ENCODE measurements at places on chromosomes 2 and 18. TPM values are rescaled to one million over a fixed set of nuclear protein-coding genes. Genes with fewer than 3 reads are reported as not detected.

The RNF144A gene
- total RNA-seq: 12.2 TPM

The ZAP70 gene
- total RNA-seq: 0.34 TPM

The UXS1 gene
- total RNA-seq: 16.0 TPM

The CPS1 gene
- total RNA-seq: 0.22 TPM

The ANKRD30B gene
- under 0.01 TPM for total RNA-seq

The CD8B2 gene
- not detected for total RNA-seq

The FAM98A gene
- 18.6 TPM for total RNA-seq

The CAPN13 gene
- total RNA-seq: not detected

The TRABD2A gene
- total RNA-seq: 0.17 TPM

The PTGR3 gene
- 13.2 TPM for total RNA-seq

The GPR39 gene
- not detected for total RNA-seq

The NIFK gene
- total RNA-seq: 40.0 TPM

The ATP8B1 gene
- total RNA-seq: 31.9 TPM

The TEKT4 gene
- total RNA-seq: not detected

The SERPINB13 gene
- total RNA-seq: not detected

The RGPD3 gene
- total RNA-seq: 0.17 TPM

The CDC42EP3 gene
- 5.1 TPM for total RNA-seq

The NYAP2 gene
- total RNA-seq: not detected

The TTC31 gene
- total RNA-seq: 8.3 TPM

The GRP gene
- total RNA-seq: not detected

The GATA6 gene
- total RNA-seq: 0.17 TPM

The TTN gene
- 3.4 TPM for total RNA-seq

The OTOS gene
- not detected for total RNA-seq

The BARD1 gene
- 15.4 TPM for total RNA-seq

The HOXD9 gene
- total RNA-seq: 17.0 TPM

The PCARE gene
- total RNA-seq: not detected

The LOXHD1 gene
- 0.26 TPM for total RNA-seq

The GRB14 gene
- total RNA-seq: 0.34 TPM

The C1GALT1C1L gene
- 0.09 TPM for total RNA-seq

The CNTNAP5 gene
- total RNA-seq: under 0.01 TPM

The FIGLA gene
- total RNA-seq: not detected

The TMEM17 gene
- total RNA-seq: 2.1 TPM

The ANTXR1 gene
- total RNA-seq: 0.52 TPM

The SPATA3 gene
- total RNA-seq: not detected

The PTH2R gene
- under 0.01 TPM for total RNA-seq

The OSR1 gene
- total RNA-seq: 1.5 TPM

The SERPINB10 gene
- total RNA-seq: not detected

The CFAP221 gene
- total RNA-seq: not detected

The SLC5A7 gene
- total RNA-seq: not detected

The VIL1 gene
- not detected for total RNA-seq

The COL6A3 gene
- total RNA-seq: 35.2 TPM

The LDLRAD4 gene
- 13.4 TPM for total RNA-seq

The PROKR1 gene
- total RNA-seq: not detected

The TANC1 gene
- 66.3 TPM for total RNA-seq

The LRRTM1 gene
- not detected for total RNA-seq

The MAPK4 gene
- not detected for total RNA-seq

The REG3A gene
- total RNA-seq: not detected

The EFR3B gene
- total RNA-seq: 0.54 TPM

The CDH19 gene
- under 0.01 TPM for total RNA-seq

The TUBA3E gene
- total RNA-seq: not detected

The MYO5B gene
- total RNA-seq: not detected

The MRPL33 gene
- 73.4 TPM for total RNA-seq

The SERPINB5 gene
- not detected for total RNA-seq

The ANKRD44 gene
- total RNA-seq: 6.9 TPM

The UGT1A3 gene
- not detected for total RNA-seq
